ENCODE measurements at places on chromosomes 6 and 20.

GRCh38 chr20:51199920-51200319 is 177.0 kb upstream of the KCNG1 start:
- DNase-seq, result no peak

DNA sequence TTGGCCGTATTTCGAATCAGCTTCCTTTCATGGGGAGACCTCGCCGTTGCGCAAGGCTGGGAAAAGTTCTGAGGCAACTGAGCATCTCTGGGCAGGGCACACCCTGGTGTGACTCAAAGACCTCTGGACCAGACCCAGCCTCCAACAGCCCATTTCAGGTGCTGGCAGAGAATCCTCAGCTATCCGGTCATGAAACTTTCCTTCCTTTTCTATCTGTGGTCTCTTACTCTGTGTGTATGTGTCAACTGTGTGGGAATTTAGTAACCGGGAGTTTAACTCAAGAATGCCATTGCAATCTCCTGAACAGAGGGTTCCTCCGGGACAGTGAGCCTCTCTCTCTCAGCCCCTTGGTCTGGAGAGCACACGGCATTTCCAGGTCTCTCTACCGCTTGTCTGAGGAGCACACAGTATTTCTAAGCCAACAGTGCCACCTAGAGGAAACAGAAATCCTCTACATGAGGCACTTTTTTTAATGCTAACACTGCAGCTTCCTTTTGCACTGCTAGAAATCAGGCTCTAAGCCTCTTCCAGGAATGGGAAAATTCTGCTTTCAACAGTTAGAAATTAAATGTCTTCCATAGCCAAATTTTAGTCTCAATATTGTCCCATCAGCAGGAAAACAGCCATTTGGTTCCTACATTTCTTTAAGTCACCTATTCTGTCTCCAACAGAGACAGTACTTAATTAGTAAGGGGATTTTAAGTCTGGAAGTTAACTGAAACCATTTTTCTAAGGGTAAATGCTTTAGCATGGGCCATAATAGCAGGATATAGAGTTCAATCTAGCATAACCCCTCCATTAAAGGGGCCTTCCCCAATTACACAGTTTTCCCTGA is 32.7 kb downstream of the PLN start:
- DNase-seq, result peak; percentile 57

DNA sequence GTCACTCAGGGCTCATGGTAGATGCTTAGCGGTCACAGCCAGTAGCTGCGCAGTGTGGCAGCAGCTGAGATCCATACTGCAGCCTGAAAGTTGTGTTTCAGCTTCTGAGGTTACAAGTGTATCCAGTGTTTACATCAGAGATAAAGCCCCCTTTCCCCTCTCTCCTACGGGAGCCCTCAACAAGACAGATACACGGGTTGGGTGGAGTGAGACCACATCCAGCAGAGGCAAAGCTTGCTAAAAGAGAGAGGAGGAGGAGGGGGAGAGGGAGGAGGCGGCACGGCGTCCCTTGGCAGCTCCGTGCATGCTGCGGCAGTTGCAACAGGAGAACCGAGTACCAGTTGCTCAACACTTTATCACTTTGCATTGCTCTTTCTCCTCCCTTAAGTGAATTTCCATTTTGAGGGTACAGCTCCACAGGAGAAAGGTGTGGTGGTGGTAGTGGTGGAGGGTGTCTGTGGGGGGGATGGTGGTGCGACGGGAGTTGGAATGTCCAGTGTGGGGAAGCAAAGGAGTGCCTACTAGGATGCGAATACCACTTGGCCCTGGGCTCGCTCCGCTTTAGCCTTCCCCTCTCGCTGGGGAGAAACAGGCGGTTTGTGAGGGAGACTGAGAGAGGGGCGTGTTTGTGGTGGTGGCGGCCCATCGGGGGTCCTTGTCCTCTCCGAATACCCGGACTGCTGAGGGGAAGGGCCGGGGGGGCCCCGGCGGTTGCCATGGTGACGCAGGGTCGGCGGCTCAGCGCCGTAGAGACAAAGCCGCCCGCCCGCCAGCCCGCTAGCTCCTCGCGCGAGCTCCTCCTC is 405 bp upstream of the RNF182 start:
- no peak for DNase-seq

- no peak for DNase-seq
Measured at GRCh38 chr6:13304580-13305260, 23.6 kb downstream of the TBC1D7 start.

- DNase-seq, result no peak
Measured at GRCh38 chr6:125544819-125545218, 204.6 kb upstream of the HEY2 start.

- DNase-seq, result peak; percentile 34
Measured at GRCh38 chr6:25138934-25139415, 140.2 kb upstream of the CARMIL1 start.

DNA sequence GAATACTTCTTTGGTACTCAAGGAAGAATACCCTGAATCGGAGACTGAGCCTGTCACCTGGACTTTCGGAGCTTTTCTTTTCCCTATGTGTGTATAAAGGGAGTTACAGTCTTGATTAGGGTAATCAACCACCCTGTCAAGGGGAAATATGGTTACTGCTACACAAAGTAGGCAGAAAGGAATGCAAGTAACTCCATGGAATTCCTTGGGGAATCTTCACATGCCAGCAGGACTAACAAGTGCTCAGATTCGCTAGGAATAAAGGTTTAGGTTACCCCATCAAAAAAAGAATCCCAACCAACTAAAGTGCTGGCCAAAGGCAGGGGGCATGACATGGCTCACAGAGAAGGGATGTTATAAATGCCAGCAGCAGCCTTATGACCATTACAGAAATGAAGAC is 10.4 kb downstream of the KCNS1 start:
- DNase-seq, result no peak

- DNase-seq, result peak; percentile 55
Measured at GRCh38 chr6:11732036-11732631, 46.5 kb downstream of the ADTRP start.

- no peak for DNase-seq
Measured at GRCh38 chr6:169775321-169775720, 23.9 kb downstream of the ERMARD start.

- no peak for DNase-seq
Measured at GRCh38 chr20:50113420-50114224, 672 bp upstream of the UBE2V1 start.

- DNase-seq, result peak; percentile 67
Measured at GRCh38 chr20:3753098-3753497, 14.5 kb downstream of the ADISSP start.

DNA sequence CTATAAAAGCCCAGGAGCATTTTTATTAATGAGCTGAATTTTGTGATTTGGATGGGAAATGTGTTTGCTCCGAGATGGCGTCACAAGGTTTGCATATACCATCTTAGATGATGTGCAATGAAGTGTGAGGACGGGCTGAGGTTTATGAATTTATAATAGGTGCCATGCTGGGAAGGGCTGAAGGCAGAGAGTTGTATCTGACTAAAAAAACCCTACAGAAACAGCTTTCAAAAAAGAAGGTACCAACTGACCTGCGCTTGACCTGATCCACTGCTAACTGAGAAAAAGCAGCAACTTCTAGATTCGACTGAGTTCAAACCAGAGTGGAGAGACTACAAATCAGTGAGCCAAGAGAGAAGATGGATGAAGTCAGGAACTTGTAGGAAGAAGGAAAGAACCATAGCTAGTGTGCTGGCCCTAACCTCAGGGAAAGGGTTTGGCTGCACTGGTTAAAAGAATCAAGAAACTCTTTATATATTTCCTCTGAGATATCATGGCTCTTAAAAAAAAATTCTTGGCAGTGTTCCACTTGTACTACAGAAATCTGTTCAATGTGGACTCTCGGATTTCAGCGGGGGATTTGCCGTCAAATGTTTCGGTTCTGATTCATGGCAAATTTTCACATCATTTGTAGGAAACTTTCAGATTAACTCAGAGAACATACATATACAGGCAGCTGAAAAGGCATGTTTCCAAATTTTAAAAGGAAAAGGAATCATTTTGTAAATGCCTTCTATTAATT is 56.5 kb upstream of the HDGFL1 start:
- no peak for DNase-seq

DNA sequence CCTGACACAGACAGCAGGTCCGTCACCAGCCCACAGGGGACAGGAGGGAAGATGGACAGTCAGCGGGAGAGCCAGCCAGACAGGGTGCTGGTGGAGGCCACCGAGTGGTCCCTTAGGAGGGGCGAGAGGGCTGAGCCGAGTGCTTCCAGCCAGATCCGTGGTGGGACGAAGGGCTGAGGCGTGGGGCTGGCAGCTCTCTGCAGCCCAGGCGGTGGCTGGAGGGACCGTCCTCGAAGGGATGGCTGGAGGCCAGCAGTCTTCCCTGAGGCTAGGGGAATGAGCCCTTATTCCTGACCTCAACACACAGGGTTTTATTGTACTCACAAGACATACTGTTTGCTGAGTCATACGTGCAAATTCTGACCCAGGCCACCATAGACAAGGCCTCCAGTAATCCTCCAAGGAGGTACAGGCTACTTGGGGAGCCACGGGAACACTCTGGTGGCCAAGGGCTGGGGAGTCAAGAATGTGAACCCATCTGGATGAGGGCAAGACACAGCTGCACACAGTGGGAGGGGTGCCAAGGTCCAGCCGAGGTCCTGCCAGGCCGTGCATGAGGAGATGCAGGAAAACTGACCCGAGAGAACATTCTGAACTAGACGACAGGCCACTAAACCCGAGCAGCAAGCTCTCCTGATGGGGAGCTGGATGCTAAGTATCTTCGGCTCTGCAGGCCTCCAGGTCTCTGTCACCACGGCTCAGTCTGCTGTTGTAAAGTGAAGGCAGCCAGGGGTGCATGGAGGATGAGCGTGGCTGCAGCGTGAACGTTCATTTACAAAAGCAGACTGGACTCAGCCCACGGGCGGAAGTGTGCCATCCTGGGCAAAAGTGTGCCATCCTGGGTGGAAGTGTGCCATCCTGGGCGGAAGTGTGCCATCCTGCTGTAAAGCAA is 242.5 kb downstream of the TTLL2 start:
- no peak for DNase-seq

- DNase-seq, result no peak
Measured at GRCh38 chr6:28607990-28608389, 82.3 kb downstream of the GPX5 start.

GRCh38 chr6:102356170-102356569 is 962.7 kb downstream of the GRIK2 start:
- no peak for DNase-seq

- no peak for DNase-seq
Measured at GRCh38 chr20:34943808-34944567, 11.6 kb downstream of the GSS start.

DNA sequence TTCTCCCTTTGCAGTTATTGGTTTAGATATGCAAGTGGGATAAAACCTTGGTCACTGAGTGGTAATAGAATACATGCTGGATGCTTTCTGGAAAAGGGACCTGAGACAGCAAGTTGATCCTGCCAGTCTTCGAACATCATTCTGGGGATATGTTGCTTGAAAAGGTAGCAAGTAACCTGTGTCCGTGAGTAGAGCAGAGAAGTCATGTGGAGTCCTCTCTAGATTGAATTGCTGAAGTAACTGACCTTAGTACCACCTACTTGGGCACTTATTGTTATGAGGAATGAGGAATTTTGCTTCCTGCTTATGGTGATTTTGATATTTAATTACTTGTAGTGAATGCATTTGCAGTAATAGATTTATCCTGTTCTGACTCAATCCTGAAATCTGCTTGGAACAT is 367.3 kb upstream of the IMPG1 start:
- no peak for DNase-seq

DNA sequence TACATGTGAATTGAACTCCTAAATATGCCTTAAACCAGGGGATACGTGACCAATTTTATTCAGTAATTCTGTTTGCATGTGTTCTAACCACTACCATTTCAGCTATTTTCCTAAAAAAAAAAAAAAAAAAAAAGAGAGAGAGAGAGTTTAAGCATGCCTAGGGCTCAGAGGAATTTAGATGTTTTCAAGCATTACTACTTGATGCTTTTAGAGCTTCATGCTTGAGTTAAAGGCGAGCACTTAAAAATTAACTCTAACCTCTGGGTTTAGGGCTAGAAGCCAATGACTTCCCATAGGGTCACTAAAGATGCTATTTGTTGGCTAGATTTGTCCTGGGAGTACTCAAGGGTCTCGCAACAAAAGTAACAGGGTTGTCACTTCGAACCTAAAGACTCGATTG is 217.7 kb downstream of the ATXN1 start:
- no peak for DNase-seq

DNA sequence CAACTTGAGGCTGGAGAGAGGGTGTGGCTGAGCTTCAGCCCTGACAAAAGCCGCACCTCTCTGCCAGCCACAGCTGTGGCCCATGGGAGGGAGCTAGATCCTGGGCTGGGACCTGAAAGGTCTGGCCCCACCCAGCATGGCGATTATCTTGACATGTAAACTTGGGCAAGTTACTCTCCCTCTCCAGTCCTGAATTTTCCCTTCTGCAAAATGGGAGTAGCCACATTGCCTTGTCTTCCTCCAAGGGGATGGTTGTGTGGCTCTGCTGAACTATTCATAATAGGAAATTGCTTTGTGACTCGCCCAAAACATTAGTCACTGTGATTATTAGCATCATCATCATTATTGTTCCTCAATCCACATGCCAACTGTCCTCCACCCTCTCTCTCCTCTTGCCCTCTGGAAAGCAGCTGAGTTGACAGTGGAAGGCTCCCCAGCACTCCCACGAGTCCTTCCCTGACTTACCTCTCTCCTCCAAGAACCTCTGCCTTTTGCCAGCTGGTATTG is 23.0 kb upstream of the RBPJL start:
- DNase-seq, result no peak

DNA sequence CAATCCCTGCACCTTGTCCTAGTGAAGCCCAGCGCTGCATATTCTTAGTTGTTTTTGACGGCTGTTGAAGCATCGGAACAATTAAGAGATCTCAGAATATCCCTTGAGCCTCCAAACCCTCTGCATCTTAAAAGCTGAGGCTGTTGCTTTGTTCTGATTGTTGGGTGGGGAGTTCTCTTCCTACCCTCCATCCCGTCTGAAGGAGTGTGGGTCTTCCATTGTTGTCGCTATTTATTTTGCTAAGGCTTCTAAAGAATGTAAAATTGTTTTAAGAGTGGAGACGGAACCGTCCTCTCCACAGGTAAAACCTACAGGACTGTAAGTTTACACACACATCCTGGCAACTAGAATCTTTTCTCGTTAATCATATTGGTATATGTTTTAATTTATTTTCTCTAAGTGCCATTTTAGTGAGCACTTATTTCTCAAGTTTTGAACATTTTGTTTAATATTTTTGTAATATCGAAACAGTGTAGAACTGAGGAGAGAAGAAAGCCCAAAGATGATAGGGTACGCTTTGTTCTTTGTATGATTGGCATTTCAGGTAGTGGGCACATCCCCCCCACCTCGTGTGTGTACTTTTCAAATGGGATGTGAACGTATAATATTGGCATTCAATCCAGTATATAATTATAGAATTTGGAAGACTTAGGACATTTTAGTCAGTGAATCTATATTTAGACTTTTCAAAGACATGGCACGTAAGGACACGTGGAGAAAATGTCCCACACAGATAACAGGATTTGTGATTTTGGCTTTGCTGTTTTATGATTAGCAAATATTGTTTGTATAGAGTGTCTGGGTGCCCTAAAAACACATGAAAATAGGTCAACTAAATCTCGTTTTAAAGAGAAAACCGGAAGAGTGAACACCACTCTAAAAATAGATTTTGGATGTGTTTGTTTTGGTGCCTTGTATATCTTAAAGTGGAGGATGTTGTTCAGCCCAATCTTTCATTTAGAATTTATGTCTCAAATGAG is 1.3 kb downstream of the RNF146 start:
- DNase-seq, result peak; percentile 37
